ENCODE measurements at places on chromosomes 6 and 20.

GRCh38 chr6:5869261-5869660, 137.5 kb downstream of the NRN1 start:
- no peak for DNase-seq

GRCh38 chr6:6659600-6660327, 71.2 kb downstream of the LY86 start:
- DNase-seq: no peak

GRCh38 chr6:152696522-152696921, 1.2 kb upstream of the MYCT1 start:
- no peak for DNase-seq

DNA sequence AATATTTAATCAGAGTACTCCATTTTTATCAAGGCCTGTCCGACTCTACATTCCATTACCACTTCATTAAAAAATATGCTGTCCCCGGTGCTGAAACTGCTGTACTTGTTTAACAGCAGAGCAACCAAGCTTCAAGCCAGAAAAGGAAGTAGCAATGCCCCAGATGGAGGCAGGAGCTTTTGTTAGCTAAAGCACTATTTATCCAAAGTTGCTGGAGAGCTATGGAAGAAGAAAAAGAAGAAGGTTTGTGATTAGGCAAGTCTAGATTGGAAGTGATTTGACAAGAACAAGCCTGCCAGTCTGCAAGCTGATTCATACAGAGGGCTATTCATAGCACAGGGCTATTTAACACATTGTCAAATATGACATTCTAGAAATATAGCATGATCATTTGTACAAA, 160.9 kb upstream of the SPTLC3 start:
- no peak for DNase-seq

GRCh38 chr20:22214296-22214695, 370.1 kb downstream of the FOXA2 start:
- DNase-seq: no peak

DNA sequence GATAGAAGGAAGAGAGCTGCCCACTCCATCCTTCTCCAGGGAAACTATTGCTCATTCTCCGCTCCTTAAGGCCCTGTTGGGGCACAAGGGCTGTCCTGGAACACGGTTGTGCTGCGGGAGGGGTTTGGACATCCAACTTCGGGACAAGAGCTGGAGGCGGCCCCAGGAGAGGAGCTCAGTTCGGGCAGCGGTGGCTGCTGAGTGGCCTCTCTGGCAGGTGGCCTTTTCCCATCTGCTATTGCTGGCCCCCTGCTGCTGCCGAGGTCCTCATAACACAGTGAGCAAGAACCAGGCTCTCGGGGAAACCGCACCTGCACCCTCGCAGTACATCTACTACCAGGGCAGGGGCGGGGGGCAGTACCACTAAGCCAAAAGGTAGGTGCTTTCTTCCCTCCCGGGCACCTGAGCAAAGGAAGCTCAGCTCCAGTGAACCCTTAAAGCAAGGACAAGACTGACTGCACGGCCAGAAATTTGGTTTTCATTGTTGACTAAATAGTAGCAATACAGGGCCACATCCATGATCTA, 63.7 kb downstream of the PSMG4 start:
- DNase-seq: no peak

DNA sequence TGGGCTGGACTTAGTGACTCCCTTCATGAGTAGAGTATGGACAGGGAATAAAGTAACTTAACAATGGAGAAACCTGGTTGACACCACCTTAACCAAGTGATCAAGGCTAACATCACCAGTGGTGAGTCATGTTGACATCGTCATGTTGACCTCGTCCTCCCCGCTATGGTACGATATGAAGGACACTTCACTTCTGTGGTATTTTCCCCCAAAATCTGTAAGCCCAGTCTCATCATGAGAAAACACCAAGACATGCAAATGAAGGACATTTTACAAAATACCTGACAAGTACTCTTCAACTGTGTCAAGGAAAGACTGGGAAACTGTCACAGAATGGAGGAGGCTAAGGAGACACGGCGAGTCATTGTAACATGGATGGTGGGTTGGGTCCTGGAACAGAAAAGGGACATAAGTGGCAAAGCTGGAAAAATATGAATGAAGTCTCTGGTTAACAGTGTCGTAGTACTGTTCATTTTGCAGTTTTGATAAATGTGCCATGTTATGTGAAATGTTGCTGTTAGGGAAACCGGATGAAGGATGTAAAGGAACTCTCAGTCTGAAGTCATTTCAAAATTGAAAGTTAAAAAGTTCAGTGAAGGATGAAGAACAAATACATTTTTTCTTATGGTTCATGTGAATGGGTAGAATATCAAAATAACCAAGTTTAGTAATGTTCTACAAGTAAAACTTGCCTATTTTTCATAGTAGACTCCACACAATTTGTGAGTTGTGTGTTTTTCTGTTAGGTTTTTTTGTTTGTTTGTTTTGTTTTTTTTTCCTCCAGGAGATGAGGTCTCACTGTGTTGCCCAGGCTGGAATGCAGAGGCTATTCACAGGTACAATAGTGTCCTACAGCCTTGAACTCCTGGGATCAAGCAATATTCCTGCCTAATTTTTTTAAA, 247.5 kb downstream of the TMEM242 start:
- no peak for DNase-seq

- no peak for DNase-seq
Measured at GRCh38 chr20:57124366-57124765, 142.1 kb downstream of the BMP7 start.

DNA sequence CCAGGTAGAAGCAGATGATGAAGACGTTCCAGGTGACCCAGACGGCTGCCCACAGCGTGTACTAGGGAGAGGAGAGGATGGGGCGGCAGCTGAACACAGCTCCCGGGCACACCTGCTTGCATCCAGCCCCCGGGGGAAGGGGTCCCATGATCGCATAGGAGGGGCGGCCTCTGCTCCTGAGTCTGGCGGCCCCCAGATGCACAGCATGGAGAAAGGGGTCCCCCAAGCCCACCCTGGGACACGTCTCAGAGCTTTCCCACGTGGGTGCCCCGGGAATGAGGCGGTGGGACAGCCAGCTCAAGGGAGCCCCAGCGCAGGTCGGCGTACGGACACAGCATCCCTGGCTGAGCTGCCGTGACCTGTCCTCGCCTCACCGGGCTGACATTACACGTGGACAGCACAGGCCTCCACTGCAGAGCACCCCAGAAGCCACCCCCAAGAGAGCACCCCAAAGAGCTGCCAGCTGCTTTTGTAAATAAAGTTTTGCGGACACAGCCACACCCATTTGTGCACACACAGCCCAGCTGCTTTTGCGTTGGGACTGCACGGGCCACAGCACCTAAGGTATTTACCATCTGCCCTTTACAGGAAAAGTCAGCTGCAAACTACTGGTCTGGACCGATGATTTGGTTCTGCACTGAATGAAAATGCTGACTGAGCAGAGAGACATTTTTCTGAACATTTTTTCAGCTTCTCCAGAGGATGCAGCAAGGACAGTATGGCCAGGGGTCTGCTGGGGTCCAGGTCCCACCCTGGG, 5.2 kb downstream of the NKAIN4 start:
- no peak for DNase-seq

DNA sequence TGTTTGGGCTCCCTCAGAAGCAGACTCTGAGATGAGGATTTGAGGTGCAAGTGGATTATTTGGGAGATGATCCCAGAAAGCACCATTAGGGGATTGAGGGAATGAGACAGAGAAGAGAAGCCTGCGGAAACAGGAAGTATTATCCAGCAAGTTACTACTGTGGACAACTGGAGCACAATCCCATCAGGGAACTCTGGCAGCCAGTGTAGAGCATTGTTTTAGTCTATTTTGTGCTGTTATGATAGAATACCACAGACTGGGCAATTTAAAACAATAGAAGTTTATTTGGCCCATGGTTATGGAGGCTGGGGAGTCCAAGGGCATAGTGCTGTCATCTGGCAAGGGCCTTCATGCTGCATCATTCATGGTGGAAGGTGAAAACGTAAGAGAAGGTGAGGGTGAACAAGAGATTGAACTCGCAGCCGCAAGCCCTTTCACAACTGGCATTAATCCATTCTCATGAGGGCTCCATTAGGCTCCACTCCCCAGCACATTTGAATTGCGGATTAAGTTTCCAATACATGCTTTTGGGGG, 43.5 kb upstream of the SLC9A8 start:
- DNase-seq: no peak

DNA sequence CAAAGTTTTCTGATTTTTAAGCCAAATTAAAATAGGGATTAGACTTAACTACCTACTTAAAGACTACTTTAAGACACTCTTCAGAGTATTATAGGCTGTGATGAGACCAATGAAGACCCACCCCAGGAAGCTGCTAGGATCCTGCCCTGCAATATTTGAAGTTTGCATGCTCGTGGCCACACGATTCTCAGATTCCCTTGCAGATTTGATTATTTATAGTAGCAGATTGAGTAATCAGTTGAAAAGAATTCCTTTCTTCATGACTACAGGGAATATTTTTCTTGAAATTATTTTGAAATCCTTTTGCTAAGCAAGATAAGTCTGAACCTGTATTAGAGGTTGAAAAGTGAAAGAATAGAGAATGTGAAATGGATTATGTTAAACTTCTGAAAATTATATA, 122.3 kb downstream of the B3GAT2 start:
- no peak for DNase-seq

GRCh38 chr6:149480502-149481280, 4.1 kb downstream of the ZC3H12D start:
- no peak for DNase-seq

GRCh38 chr6:21715180-21715579, 121.6 kb downstream of the SOX4 start:
- DNase-seq: no peak

DNA sequence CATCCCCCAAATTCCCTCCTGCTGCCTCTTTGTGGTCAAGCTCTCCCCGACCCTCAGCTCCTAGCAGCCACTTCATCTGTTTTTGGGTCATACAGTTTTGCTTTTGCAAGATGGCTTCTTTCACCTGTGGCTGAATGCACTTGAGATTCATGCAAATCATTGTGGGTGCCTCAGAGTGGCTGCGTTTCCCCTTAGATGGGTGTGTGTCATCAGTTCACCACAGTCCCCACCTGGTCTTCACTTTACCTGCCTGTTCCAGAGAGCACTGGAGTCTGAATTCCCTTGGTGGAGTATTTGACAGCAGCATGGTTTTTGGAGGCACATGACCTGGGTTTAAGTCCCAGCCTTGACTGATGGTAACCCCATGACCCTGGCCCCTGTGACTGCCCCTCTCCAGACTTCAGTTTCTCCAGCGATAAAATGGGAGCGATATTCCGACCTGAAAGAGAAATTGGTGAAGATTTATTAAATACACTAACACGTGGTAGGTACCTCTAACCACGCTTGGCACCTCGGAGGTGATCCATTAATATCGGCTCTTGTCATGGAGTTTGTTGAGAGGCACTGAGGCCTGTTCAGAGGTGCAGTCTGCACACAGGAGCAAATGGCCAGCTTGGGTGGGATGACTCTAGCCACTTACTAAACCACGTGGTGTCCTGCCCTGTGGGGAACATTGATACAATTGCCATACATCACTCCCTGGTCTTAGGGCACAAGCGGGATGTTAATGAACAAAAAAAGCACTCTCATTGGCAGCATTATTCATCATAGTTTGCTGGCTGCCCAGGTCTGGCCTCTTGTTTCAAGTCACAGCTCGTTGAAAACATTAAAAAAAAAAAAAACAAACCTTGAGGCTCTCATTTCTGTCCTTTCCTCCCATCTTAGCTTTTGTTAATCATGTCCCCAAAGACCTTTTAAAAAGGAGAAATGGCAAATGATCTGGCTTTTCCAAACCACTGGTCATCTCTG, 167.2 kb upstream of the KCNG1 start:
- DNase-seq: no peak

- no peak for DNase-seq
Measured at GRCh38 chr20:4074877-4075455, 59.6 kb upstream of the RNF24 start.

GRCh38 chr20:63064745-63065711, 58.3 kb upstream of the BHLHE23 start:
- DNase-seq: no peak

DNA sequence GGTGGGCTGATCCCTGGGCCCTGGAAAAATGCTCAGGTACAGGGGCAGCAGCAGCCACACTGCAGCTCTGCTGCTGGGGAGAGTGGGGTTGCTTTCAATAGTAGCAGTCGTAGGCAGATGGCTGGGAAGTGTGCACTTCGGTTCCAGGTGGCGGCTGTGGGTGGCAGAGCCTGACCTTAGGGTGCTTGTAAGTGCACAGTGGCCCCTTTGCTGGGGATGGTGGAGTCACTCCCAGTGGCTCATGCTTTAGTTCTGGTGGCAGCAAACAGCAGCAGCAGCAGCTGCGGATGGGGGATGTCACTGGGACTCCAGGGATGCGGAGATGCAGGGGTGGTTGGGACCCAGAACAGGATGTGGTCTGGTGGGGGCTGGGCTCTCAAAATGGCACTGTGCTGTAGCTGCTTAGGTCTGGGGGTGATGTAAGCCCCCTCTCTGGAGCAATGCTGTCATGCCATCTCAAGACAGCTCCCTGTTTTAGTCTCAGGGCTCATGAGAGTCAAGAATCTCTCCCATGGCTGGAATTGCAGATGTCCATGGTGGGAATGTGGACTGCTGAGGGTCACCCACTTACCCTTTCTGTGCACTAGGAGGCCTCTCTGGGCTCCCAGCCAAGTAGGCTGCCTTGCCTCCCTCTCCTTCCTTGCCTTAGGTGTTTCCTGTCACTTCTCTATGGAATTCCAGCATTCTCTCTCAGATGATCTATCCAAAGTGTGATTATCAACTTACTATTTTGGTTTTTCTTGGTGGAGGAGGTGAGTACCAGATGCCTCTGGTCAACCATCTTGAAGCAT, 146.7 kb upstream of the SLC22A23 start:
- DNase-seq: no peak

DNA sequence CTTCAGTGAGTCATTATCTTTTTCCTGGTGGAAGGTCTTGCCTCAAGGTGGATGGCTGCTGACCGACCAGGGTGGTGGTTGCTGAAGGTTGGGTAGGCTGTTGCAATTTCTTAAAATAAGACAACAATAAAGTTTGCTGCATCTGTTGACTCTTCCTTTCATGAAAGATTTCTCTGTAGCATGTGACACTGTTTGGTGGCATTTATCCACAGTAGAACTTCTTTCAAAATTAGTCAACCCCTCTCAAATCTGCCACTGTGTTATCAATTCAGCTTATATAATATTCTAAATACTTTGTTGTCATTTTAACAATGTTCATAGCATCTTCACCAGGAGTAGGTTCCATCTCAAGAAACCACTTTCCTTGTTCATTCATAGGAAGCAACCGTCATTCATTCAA, 66.8 kb upstream of the ATXN1 start:
- DNase-seq: no peak

- no peak for DNase-seq
Measured at GRCh38 chr6:132734694-132735236, 20.9 kb upstream of the VNN1 start.
